Stimulated activated CD4-positive, alpha-beta T cell treated with anti-CD3 and anti-CD28 coated beads, Interleukin-1b, Interleukin-23, amount 100 ng/mL, for 1 hour (primary cell): ENCODE measurements at places on chromosomes 16 and 17.

DNA sequence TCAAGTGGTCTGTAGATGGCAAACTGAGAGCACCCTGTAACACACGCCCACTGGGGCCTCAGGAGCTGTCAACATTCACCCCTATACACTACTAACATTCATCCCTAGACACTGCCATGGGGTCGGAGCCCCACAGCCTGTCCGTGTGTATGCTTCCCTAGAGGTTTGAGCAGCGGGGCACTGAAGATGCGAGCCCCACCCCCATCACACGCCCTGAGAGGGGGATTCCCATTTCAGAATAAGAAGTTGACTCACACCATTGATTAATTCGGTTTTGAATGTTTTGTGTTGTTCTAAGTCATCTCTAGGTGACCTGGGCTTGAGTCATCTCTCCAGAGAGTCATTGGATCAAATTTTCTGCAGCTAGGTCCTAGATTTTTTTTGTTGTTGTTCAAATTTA is 37.3 kb upstream of the MMD start:
- DNase-seq, result peak; percentile 32

GRCh38 chr16:62135911-62136310 is 99.7 kb upstream of the CDH8 start:
- no peak for DNase-seq

DNA sequence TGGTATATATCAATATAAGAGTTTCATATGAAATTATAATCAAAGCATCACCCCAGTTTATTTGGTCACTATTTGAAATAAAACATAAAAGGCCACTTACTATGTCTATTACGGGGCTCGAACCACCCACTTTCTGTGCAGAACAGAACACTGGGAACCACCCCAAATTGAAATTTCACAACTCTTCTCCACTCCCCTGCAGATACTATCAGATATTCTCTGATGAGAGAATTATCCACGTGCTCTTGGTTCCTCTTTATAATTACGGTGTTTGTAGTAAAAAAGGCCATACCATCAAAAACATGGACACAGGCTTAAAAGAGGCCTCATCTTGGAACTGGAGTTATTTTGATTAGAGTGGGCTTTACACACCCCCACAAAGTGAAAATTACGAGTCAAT is 82.8 kb downstream of the WDR59 start:
- DNase-seq, result no peak

DNA sequence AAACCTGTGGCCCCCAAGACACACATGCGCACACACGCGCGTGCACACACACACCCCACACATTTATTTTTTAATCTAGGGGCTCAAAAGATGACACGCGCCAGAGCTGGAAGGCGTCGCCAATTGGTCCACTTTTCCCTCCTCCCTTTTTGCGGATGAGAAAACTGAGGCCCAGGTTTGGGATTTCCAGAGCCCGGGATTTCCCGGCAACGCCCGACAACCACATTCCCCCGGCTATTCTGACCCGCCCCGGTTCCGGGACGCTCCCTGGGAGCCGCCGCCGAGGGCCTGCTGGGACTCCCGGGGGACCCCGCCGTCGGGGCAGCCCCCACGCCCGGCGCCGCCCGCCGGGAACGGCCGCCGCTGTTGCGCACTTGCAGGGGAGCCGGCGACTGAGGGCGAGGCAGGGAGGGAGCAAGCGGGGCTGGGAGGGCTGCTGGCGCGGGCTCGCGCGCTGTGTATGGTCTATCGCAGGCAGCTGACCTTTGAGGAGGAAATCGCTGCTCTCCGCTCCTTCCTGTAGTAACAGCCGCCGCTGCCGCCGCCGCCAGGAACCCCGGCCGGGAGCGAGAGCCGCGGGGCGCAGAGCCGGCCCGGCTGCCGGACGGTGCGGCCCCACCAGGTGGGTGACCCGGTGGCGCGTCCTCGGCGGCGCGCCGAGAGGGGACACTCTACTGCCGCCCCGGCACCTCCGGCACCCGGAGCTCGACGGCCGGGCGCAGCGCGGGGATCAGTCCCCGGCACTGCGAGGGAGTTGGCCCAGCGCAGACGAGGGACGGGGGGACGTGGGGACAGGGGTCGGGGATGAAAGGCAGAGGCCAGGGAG is at the start of gene STAT5A:
TSS of gene STAT5A (plus strand) at position 522 of the 826 bp plus-strand sequence. CDS start 914 bp downstream, outside the sequence.
- no peak for DNase-seq

DNA sequence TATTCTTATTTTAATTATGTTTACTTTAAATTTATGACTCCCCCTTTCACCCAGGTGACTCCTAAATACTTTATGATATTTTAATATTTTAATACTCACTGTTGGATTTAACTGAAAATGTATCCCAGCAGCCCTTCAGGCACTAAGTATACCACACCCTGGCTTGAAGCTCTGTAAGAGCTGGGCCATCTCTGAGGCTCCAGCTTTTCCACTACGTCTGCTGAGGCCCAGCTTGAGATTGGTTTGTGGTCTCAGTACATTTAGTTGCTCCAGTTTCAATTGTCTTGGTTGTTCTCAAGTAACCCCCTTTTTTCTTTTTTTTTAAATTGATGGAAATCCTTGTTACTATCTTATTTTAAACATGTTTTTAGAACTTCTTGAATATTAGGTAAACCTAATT is 27.0 kb upstream of the CAPNS2 start:
- no peak for DNase-seq

DNA sequence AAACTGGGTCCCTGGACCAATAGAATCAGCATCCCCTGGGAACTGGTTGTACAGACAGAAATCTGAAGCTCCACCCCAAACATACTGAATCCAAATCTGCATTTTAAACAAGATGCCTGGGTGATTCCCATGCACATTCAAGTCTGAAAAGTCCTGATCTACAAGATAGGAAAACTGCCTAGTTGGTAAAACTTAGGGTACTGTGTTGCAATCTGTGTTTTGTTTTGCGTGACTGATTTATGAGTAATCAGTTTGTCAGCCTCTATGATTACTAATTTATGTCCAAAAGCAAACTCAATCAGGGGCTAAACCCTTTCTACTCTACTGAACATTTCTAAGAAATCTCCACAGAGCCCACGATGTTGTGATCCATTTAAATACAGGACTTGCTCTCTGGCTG is 103.8 kb downstream of the YPEL2 start:
- DNase-seq, result no peak
